ENCODE measurements at places on chromosomes 2 and 18.
A peak's percentile ranks its signal among the peaks of the same experiment; 100 is the strongest.

DNA sequence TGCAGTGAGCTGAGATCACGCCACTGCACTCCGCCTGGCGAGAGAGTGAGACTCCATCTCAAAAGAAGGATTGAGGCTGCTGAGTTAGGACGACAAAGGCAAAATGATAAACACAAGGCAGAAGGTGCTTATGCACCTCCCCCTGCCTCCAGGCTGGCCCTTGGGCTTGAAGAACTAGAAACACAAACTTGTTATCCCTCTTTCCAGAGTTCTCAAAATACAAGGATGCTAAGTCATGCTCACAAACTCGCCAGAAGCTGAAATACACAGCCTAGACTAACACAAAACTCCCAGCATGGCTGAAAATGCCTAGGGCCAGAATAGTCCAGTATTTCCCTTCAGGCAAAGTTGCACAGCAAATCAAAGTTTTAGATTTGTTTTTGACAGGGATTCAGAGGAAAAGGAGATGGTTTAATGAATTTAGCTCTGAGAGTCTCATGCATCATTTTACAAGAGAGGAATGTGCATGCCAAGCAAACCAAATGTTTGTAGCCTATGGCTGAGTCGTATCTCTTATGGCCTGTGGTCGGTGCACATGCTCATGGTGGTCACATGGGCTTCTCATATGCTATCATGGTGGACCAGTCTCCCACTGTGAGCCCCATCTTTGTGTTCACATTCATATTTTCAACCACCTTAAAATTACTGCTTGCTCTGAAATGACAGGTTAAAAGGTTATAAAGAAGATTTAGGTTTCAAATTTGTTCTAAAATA, 16.2 kb upstream of the MREG start:
- no peak for DNase-seq

- DNase-seq = no peak
These were observed 2.1 kb upstream of the MAP3K2 start for GRCh38 chr2:127389778-127390435.

GRCh38 chr2:203578759-203579643, 43.9 kb upstream of the RAPH1 start:
- DNase-seq = no peak

DNA sequence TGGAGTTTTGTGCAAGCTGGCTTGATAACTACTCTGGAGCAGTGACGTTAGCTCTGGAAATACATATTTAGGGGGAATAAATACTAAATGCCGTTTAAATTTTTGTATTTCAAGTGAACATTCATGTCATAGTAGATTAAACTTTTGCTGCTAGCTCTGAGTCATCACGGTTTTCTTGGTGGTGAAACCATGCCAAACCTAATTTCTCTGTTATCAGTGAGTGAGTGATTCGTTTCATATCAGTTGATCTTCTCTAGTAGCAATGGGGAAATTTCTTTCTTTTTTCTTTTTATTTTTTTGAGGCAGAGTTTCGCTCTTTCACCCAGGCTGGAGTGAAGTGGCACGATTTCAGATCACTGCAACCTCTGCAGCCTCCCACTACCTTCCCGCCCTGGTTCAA, 211.1 kb downstream of the PTPRM start:
- no peak for DNase-seq

GRCh38 chr2:190482451-190482850, 52.1 kb downstream of the NEMP2 start:
- no peak for DNase-seq

DNA sequence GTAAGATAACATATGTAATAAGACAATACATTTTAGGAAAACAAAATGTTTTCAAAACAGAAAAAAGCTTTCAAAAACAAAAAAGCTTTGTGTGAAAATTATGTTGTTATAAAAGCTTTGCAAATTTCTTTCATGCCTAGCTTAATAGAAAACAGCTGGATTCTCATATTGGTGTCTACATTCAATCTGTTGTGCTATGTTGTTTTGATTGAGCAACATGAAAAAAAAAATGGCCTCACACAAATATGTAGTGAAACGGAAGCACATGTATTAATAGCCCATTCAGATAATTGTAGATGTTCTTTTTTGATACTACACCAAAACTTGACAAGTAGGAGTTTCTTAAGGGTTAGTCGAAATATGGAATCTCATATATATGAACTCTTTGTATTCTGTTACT, 197.5 kb downstream of the ZEB2 start:
- DNase-seq = no peak

- peak; percentile 98 for DNase-seq
These were observed 273.5 kb downstream of the CDH20 start for GRCh38 chr18:61606759-61607158.

- DNase-seq = no peak
These were observed 56.5 kb upstream of the ERBB4 start for GRCh38 chr2:212595036-212595654.

DNA sequence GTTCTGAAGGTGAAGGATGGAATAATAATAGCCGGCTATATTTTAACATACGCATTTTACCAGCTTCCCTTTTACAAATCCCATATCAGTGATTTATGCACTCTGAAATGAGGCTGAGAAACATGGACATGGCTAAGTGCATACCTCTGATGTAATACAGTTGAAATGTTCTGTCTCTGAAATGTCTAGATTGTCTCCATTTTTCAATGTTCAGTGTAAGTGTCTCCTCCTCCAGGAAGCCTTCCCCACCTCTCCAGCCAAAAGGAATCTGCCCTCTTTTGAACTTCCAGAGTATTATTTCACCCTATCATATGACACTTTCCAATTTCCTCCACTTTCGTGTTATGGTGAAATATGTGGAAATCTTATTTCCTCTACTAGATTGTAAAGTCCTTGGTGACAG, 29.5 kb upstream of the ME2 start:
- no peak for DNase-seq

- no peak for DNase-seq
These were observed 208.3 kb upstream of the SYT4 start for GRCh38 chr18:43485545-43485963.

- DNase-seq = no peak
These were observed 49.1 kb downstream of the KCNIP3 start for GRCh38 chr2:95346231-95346737.

DNA sequence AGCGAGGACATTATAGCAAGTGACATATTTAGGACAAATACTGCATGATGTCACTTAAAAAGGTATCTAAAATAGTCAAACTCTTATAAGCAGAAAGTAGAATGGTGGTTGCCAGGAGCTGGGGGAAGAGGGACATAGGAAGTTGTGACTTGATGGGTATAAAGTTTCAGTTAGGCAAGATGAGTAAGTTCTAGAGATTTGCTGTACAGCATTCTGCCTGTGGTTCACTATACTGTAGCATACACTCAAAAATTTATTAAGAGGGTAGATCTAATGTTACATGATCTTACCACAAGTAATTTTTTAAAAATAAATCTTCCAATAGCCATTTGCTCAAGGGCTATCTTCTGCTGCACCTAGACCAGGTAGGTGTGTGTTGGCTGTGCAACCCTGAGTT, 78.1 kb upstream of the NPAS2 start:
- no peak for DNase-seq

GRCh38 chr2:217402761-217403383, 543.0 kb upstream of the TNP1 start:
- DNase-seq = no peak

GRCh38 chr18:68784071-68784470, 13.8 kb upstream of the CCDC102B start:
- no peak for DNase-seq

DNA sequence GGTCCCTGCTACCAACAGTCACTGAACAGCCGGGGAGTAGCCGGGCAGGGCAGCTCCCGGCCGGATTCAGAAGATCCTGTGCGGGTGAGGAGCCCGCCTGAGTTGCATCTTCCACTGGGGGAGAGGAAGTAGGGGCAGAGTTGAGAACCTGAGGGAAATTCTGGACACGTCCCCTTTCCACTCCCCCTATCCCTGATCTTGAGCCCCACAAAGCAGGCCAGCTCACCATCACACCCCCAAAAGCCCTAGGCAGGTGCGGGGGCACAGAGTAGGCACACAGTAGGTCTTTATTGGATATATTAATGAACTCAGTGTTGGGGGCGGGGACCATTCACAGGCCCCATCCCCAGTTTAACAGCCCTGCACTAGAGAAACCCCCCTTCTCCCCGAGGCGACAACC, 81.9 kb upstream of the UXS1 start:
- DNase-seq = no peak

DNA sequence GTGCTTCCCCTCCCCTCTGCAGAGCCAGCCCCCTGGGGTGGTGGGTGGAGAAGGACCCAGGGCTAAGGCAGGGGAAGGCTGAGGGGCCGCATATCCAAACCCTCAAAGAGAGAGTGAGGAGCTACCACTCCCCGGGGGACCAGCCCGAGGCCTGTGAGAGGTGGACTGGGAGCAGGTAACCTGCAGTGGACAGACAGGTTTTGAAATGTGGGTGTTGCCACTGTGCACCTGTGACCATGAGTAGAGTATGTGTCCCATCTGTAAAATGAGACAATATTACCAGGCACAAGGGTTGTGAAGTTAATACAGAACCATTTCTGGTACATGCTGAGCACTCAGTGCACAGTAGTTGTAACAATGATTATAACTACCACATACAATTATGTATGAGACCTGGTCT, 51.2 kb upstream of the POMC start:
- DNase-seq = no peak

GRCh38 chr2:100603948-100604633, 41.3 kb downstream of the PDCL3 start:
- peak; percentile 51 for DNase-seq

- no peak for DNase-seq
These were observed 119.9 kb downstream of the HNMT start for GRCh38 chr2:138084206-138084605.

DNA sequence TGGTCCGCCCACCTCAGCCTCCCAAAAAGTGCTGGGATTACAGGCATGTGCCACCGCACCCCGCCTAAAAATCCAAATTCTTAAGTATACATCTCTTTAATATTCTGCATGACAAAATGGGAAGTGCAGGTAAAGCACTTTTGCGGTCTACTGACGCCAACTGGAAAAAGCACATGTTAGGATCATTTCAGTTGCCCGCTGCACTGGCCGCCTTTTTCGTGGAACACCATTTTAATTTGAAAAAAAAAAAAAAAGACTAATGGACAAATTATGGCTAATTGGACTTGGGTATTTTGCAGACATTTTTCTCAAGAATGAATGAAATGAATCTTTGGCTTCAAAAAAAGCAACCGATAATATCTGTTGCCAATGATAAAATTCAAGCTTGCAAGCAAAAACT, 129.3 kb upstream of the GPC1 start:
- no peak for DNase-seq

DNA sequence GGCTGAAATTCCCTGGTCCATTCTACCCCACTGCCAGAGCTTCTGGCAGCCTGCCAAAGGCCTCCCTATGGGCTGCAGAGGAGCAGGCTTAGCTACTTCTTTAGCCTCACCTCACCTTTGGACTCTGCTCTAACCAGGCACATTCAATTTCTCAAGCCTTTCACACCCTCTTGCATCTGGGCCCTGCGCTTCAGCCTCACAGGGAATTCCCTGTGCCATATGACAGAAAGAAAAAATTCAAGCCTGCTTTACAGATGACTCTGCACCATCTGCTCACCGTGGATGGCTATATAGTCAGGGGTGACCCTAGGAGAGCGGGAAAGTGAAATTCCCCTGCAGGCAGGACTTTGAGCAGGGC, 62.5 kb downstream of the REEP1 start:
- DNase-seq = no peak

GRCh38 chr2:162524192-162524591, 180.3 kb downstream of the GCA start:
- DNase-seq = no peak

GRCh38 chr2:25993049-25993448, 10.8 kb upstream of the KIF3C start:
- no peak for DNase-seq

GRCh38 chr2:203535784-203536585, 884 bp upstream of the RAPH1 start:
- no peak for DNase-seq

DNA sequence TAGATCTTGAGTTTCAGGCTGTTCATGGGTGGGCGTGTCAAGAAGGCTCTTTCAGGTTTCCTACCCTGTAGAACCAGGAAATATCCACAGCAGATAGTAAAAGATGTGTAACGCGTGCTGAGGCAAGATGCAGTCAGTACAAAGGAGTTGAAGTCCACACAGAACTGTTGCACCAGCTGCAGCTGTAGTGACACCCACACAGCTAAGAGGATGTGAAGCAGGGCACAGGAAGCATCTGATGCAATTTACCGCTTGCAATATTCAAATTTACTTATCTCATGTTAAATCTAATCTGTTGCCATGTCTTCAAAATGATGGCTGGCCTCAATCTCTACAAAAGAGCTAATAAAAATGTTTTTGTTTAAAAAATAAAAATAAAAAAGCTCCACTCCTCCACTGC, 132.8 kb downstream of the ARHGAP15 start:
- DNase-seq = no peak

DNA sequence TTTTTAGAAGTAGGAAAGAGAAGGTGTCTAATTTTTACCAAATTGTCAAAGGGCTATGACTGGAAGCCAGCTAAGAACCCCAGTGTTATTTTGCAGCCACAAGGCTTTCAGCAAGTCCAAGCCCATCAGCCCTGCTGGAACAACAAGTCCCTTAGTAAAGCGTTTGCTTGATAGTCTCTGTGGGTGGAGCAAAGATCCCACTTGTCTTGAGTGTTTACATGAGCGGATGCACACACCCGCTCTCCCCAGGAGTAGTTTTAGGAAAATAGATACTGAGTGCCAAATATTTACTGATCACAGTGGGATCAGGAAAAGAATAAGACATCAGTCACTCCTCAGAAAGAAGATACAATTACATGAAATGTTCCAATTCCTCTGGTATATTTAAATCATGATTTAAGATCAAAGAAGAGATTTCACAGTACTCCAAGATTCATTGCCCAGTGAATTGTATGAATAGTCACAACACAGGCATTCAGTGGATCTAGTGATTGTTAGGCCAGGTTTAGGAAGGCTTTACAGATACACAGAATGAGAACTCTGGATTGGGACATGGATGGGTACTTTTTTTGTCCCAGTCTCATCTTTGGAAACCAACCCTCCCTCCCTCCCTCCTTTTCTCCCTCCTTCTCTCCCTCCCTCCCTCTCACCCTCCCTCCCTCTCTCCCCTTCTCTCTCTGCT, 514.9 kb downstream of the PTPRM start:
- DNase-seq = no peak

GRCh38 chr2:47653902-47654789, 128.8 kb upstream of the MSH6 start:
- DNase-seq = no peak

DNA sequence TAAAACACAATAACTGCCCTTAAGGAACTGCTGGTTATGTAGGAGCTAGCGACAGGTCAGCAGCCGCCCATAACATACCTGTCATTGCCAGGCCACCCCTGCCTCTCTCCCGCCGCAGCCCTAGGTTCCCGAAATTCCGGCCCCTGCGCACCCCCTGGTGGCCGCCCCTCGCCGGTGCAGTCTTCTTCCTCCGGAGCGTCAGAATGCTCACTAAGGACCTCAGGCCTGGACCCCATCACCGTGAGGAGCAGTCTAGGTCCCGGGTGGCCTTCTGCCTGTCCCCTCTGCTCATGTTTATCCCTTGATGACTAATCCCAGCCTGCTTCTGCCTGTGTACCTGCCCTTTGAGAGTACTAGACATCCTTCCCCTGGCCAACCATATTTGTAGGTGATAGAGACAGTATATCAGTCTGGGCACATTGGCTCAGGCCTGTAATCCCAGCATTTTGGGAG, 115.7 kb upstream of the SLC1A4 start:
- DNase-seq = peak; percentile 63

- DNase-seq = no peak
These were observed 69.3 kb upstream of the NEDD4L start for GRCh38 chr18:57974585-57975265.

Data from endothelial cell of umbilical vein (primary cell).